HS-27A (cell line): ENCODE measurements at places on chromosomes 11 and 22.

- DNase-seq: no peak
Measured at GRCh38 chr22:36065462-36065774, 36.8 kb upstream of the RBFOX2 start.

- no peak for DNase-seq
Measured at GRCh38 chr22:25091458-25091857, 108.2 kb upstream of the CRYBB3 start.

DNA sequence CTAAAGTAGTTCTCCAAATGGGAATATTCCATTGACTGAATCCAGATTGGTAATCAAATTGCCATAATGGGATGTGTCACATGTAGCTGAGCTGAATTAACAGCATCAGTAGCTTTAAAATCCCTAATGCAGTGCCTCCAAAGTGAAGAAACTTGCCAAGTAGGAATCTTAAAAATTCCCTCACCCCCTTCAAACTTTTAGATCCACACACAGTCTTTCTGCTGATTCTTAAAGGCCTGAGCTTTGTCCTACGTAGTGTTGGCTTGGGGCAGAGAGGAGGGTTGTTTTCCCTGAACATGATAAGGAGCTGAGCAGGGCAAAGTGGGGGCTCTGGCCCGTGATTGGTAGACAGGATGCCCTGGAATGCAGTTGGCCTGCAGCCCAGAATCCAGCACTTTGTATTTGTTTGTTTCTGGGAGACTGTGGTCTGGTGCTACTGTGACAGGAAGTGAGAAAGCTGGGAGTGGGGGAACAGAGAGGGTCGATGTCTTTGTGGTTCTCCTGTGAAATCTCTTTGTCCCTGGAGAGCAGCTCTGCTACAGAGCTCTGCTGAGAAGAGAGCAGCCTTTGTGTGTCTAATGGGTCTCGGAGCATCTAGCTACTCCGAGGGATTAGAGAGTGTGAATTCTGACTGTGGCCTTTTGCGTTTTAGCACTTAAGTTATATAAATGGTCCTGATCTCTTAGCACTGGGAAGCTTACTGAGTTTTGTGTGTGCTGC is 16.9 kb downstream of the CTNND1 start:
- DNase-seq: peak; percentile 99

DNA sequence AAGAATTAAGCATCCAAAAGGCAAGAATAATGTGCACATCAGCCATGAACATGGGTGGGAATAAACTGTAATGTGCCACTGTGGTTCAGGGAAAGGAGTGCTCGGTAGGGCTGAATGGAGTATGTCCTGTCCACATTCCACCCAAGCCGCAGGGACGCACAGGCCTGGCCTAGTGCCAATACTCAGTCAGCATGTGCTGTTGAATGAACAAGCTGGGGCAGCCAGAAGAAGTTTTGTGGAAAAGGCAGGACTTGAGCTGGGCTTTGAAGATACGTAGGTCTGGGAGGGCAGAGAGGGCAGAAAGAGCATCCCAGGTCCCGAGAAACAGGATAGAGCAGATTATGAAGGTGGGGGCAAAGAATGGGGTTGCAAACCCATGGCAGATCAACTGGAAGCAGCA is 60.0 kb upstream of the PLET1 start:
- DNase-seq: peak; percentile 62

DNA sequence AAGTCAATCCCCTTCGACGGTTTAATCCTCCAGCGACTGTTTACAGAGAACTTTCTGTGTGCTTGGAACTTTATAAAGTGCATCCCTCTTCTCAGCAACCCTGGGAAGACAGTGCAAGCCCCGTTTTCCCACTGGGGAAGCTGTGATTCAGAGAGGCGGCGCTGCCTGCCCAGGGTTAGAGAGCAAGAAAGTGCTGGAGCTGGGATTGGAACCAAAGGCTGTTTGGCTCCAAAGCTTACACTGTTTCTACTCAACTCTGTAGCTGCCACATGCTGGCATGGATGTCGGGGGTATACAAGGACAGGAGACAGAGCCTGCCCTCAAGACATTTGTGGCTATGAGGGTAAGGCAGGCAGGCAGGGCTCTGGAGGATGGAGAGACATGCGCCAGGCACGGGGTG is 13.0 kb downstream of the FBLN1 start:
- no peak for DNase-seq

DNA sequence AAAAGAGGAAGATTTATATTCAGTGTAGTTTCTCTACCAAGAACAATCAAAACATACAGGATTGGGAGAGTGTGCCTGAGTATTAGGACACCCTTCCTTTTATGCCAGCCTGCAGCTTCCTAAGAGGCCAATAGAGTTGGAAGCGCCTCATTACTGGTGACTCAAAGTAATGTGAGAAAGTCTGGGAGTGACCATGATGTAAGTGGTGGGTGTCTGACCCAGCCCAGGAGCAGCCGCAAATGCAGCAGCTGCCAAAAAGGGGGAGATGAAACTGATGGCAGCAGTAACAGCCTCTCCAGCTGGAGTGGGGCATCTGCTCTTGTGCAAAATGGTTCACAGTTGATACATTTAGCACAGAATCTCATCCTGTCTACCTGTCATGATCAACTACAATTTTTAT is 62.0 kb downstream of the ZNF280B start:
- no peak for DNase-seq

DNA sequence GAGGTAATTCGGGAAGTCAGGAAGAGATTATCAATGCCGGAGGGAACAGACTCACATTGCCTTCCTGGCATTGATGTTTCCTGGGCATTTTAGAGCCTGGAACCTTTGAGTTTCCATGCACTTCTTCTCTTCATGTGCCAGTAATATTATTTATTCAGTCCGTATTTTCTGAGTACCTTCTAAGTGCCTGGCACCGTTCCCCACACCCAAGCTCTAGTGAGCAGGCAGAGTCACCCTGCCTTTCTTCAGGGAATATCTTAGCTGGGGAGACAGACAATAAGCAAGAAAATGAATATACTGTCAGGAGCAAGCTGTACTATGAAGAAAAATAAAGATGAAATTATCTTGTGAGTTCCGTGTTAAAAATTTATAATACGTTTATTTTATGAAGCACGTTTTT is 136.2 kb upstream of the SEZ6L start:
- no peak for DNase-seq

DNA sequence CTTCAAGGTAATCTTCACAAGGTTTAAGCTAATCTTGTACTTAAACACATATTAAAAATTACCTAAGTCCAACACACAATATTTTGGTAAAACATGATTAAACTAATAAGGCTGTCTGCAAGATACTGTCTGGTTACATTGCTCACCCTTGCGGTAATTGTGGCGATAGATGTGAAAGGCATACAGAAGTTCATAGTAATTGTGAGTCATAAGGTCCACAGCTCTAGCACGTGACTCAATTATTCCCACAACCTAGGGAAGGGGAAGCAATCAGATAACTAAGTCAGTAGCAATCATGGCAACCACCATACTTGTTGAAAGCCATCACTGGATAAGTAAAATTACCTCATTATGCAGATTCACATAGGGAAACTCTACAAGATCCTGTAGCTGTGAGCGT is 30.5 kb upstream of the FNBP4 start:
- no peak for DNase-seq

- no peak for DNase-seq
Measured at GRCh38 chr11:57303280-57303989, 21.3 kb downstream of the TNKS1BP1 start.

DNA sequence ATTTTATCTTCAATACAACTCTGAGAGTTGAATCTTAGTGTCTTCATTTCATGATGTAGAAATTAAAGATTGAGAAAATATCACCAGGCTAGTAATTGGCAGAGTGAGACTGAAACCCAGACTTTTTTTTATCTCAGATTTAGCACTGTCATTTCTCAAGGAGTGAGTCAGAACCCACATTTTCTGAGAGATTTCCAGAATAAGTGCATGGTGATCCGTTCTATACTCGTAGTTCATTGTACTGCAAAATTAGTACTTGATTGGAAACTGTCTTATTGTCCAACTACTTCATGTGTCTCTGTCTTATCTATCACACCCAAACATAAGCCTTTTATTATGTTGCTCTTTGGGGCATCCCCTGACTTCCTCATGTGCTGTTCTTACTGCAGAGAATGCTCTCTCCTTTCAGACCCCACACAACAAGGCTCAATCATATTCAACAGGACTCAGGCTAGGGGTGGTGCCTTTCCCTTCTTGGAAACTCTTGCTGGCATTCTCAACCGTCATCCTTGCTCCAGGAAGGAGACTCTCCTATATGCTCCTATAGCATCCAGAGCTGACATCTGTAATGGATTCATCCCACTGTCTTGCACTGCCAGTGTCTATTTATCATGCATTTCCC is 76.7 kb upstream of the BLID start:
- DNase-seq: no peak

GRCh38 chr11:35799655-35800054 is 137.1 kb downstream of the TRIM44 start:
- DNase-seq: no peak

- no peak for DNase-seq
Measured at GRCh38 chr22:32518848-32519247, 44.2 kb downstream of the FBXO7 start.

- DNase-seq: no peak
Measured at GRCh38 chr22:44102856-44103255, 77.9 kb upstream of the PARVG start.

GRCh38 chr11:65448418-65449105 is 26.0 kb downstream of the NEAT1 start:
- DNase-seq: no peak

GRCh38 chr22:17951315-17951714 is 73.0 kb downstream of the MICAL3 start:
- DNase-seq: no peak

- DNase-seq: no peak
Measured at GRCh38 chr22:41596776-41597634, 7.4 kb upstream of the PMM1 start.

- DNase-seq: no peak
Measured at GRCh38 chr11:116638463-116638862, 134.3 kb downstream of the BUD13 start.

DNA sequence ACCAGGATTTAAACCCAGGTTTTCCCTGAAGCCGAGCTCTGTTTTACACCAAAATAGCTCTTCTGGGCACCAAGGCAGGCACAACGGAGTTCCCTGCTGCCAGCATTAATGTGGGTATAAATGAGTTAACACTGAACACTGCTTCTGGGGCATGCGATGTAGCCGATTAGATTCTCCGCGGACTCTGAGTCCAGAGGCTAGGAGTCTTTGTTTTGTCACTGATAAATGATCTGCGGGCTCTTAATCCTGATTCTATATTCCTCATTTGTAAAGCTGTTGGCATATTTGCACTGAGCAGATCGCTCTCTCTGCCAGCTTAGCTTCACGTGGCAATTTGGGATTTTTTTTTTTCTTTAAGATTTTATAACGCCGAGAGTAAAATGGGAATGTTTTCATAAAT is 16.8 kb upstream of the LDLRAD3 start:
- DNase-seq: no peak

DNA sequence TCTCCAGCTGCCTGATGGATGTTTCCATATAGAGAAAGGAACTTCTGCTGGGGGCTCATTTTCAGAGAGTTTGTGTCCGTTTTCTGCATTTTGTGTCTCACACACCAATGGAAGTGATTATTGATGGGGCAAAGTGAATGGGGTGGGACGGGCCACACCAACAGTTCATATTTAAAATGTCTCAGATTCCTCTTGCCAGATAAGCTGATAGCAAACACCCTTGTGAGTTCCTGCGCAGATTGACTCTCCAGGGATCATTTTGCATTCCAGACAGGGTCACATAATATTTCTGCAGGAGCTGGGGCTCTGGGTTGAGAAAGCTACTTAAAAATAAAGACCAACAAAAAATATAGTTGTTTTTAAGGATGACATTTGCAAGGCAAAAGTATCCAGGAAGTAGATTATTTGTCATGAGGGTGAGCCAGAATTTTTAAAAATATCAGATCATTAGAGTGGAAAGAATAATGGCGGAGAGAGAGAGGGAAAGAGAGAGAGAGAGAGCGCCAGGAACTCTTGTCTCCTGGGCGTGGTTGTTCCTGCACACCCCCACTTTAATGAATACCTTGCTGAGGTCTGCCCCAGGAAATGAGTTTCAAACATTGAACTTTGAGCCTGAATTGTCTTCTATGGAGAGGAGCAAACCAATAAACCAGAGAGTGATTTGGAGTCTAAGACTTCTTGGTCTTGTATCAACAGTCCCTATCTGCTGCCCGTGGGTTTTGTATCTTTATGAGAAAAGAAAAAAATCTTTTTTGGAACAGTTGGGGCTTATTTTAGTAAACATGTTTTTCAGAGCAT is 33.3 kb downstream of the MICAL2 start:
- DNase-seq: no peak

GRCh38 chr11:73162196-73162740 is 20.1 kb upstream of the FCHSD2 start:
- no peak for DNase-seq

- DNase-seq: no peak
Measured at GRCh38 chr11:102367364-102367763, 20.4 kb downstream of the BIRC2 start.

DNA sequence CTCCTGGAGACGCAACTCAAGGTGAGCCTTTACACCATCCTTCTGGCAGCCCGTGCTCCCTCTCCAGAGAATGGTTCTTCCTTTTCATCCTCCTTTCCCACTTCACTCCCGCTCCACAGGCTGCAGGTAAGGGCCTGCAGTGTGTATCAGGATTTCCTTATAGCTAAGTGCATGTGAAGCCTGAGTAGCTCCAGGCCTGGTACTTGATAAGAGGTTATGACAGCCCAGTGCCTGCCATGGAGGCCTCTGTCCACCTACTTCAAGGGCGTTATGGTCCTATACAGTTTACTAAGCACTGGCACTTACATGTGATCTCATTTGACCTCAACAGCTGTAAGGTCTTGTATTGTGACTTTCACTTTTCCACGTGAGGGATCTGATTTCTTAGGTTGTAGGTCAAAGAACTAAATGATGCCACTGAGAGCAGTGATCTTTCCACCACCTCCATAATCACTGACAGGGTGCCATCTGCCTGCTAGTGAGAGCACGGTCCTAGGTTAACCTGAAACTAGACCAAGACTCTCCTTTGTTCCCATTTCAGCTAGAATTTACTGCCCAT is 18.1 kb downstream of the SSH3 start:
- no peak for DNase-seq

DNA sequence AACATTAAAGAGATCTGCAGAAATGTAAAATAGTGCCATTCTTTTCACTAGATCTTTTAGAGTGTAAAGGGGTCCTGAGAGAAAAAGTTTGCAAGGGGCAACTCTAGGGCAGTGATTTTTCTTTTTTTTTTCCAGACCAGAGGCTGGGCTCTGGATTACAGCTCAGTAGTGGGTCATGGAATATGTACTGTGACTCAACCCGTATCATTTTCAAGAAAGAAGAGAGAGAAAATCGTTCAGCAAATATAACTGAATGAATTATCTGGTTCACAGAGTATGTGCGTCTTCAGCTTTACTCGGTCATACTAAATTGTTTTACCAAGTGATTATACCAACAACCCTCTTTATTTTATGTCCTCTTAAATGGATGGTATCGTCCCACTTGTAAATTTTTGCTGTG is 3.8 kb downstream of the CEP57 start:
- DNase-seq: no peak
